ENCODE measurements at places on chromosomes 1 and 21.

GRCh38 chr1:48051466-48052126, 54.4 kb upstream of the TRABD2B start:
- DNase-seq = no peak

DNA sequence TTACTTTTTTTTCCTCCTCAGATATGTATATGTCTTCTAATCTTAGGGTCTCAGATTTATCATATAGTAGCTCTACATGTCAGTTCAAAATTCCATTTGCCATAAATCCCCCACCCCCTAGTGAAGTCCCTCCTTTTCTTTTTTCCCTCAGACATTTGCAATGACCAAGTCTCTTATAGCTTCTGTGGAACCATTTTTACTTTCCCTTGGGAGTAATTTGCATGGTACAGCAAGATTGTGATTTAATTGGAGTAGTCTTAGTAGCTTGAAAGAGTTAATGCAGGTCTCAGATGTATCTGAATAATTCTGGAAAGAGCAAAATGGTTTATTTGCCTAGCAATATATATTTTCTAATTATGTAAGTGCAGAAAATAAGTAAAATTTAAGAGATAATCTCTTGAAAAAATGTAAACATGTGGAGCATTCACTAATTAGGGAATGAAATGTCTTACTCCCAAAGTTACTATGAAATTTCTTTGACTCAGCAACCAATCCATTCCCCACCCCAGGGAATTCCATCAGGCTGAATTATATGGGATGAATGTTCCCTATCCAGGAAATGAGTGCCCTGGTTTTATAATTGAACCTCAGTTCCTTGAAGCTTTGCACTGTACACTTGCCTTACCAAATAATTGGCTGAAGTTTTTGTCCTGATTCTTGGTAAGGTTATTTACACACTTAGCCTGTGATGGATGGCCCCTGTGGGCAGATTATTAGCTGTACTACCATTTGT, 267.0 kb downstream of the DNM3 start:
- DNase-seq = no peak

GRCh38 chr1:110774398-110774797, 98.5 kb upstream of the CD53 start:
- no peak for DNase-seq

DNA sequence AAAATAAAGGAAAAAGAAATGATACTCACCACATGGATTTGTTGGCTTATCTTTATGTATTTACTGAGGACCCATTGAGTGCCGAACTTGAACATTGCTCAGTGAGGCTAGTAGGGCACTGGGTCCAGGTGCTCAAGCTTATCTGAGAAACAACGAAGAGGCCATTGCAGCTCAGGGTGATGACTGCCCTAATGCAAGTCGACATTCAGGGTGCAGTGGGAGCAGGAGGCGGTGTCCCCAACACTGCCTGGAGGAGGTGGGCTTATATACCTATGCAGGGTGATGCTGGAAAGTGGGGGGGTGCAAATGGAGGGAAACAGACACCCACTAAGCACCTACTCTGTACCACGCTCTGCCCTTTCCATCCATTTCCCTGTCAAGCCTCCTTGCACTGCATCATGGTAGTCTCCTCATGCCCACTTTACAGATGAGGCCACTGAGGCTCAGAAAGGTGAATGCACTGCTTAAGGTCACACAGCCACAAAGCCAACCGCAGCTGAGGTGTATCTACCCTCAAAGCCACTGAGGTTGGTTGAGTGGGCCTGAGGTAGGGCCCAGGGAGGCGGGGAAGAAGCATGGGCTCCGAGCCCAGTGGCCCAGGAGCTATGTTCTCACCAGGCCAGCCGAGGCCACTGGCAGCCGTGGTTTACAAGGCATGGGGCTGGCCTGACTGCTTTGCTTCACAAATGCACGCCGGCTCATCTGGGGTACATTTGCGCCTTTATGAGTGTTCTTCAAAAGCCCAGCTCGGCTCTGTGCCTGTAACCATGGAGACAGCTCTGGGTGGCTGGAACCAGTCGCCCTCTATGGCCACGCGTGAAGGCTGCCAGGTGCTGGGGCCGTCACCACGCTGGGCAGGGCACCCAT, 103.8 kb downstream of the EPHB2 start:
- DNase-seq = peak; percentile 71

DNA sequence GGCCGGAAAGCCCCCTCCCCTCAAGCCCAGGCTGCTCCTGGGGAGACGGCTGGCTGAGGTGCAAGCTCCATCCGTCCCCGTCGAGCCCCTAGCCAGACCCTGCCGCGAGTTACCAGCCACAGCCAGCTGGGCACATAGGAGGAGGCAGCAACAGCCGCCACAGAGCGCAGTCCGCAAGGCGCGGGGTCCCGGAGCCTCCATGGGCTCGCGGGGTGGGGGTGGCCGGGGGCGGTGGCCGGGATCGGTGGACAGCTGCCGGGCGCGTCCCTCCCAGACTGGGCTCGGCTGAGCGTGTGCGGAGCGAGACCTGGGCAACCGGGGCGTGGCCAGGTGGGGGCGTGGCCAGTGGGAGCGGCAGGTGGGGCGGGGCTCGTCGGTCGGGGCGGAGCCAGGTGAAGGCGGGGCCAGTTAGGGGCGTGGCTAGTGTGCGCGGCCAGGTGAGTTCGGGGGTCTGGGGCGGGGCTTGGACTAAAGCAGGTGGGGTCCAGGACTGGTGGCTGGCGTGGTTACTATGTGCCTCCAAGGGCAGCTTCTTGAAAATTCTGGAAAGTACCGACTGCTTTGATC, at the start of gene CD164L2:
TSS of gene CD164L2 (minus strand) at position 295 of the 567 bp plus-strand sequence. CDS start at position 201, 94 bp downstream.
- DNase-seq = no peak

DNA sequence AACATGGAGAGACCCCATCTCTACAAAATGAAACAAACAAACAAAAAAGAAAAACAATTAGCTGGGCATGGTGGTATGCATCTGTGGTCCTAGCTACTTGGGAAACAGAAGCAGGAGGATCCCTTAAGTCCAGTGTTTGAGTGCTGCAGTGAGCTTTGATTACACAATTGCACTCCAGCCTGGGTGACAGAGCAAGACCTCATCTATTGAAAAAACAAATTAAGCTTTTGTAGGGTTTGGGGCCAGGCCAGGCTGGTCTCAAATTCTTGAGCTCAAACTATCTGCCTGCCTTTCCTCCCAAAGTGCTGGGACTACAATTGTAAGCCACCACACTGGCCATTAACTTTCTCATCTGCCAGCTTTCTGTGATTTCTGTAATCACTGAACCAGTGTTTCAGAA, 27.2 kb downstream of the NIPAL3 start:
- DNase-seq = no peak

GRCh38 chr1:111653709-111654108, 34.1 kb downstream of the RAP1A start:
- DNase-seq = no peak

DNA sequence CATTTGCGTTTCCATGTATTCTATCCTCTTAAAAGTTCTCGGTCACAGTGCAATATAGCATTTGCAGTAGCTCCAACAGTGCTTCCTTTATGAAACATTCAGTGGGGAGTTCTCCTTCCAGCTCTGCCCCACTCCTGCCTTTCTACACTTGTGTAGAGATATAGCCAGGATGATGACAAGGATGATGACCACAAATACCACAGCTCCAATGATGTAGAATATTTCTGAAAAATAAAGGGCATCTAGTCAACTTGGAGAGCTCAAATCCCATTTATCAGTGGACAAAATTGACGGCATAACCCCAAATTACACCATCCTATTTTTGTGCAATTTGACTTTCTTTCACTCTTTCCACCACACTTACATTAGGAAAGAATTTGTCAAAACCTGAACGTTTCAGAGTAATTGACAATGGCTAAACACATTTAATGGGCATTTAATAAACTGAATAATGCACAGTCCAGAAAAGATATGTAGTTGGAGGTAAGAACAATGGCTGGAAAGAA, 11.1 kb downstream of the F3 start:
- no peak for DNase-seq

GRCh38 chr21:41168391-41169257, 664 bp downstream of the BACE2 start:
- DNase-seq = peak; percentile 35

DNA sequence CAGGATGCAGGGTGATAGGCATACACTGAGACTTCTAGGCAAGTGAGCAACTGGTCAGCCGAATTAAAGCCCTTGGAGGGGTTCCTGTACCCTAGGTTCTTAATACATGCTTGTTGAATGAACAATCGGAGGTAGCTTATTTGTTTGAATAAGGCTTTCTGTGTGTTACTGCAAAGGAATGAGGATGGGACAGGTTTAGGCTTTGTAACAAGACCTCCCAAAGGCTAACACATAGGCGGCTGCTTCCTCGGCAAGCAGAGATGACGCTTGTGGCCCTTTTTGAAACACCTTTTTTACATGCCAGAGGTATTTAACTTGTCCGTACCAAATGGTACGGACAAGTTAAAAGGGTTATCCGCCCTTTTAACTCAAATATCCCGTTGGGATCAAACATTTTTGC, 511.6 kb downstream of the KIF26B start:
- no peak for DNase-seq

- DNase-seq = no peak
Observed at GRCh38 chr1:228748431-228748830, 13.2 kb downstream of the RHOU start.

DNA sequence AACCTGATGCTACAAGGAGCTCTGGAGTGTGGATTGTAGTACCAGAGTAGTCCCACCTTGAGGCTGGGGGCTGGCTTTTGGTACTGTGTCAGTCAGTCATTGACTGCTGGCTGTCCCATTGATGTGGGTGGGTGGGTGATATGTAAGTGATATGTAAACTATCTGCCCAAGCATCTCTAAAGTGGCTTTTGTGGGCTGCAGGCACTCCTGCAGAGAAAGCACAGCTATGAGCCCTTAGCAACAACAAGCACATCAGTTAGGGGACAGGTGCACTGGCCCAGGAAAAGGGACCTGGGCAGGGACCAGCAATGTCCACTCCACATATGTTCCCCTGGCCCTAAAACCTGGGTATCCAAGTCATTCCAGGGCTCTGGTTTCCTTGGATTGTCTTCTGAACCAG, 109.9 kb downstream of the TAS1R2 start:
- no peak for DNase-seq

- DNase-seq = no peak
Observed at GRCh38 chr21:31257265-31257664, 86.8 kb downstream of the TIAM1 start.

- DNase-seq = no peak
Observed at GRCh38 chr1:246179401-246179800, 327.7 kb downstream of the SMYD3 start.

GRCh38 chr1:221644145-221644448, 97.8 kb downstream of the DUSP10 start:
- no peak for DNase-seq

- DNase-seq = no peak
Observed at GRCh38 chr1:160465123-160465522, 57.9 kb downstream of the SLAMF6 start.

GRCh38 chr1:65425697-65426096, 5.2 kb downstream of the LEPR start:
- no peak for DNase-seq

- no peak for DNase-seq
Observed at GRCh38 chr1:55378582-55378981, 163.4 kb upstream of the USP24 start.

DNA sequence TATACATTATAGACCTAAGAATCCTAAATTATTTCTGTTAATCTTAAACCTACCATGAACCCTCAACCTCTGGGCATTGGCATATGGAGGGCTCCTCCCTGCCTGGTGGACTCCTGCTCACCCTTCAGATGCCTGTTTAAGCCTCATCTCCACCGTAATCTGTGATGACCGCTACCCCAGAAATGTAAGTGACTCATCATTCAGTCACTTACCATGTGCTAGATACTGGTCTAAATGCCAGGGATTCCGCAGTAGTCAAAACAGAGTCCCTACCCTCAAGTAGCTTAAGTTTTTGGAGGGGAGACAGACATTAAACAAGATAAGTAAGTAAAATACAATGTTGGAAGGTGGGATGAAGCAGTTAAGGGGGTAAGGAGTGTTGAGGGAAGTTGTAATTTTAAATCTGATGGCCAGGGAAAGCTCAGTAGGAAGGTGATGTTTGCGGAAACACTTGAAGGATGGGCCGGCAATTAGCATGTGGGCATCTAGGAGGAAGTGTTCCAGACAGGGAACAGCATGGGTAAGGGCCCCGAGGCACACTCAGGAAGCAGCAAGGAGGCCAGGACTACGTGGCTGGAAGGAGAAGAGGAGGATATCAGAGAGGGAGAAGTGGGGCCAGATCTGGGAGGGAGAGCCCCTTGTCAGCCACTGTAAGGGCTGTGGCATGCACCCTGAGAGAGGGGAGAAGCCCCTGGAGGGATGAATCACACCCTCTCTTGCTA, 141.7 kb upstream of the HOOK1 start:
- DNase-seq = no peak

DNA sequence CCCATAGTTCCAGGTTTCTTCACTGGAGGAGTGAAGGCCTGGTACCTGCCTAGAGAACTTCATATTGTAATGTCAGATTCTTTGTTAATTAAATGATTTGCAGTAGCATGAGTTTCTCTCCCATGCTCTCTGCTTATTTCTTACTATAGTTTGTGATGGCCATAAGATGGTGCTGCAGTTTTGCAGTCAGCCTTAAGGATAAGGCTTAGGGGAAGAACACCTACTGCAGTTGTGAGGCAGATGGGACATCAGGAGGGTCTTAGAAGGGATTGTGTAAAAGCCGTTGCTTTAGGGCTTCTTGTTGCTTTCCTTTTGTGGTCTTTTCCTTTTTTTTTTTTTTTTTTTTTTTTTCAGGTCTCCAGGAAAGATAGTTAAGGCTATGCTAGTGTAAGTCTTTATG, 61.8 kb downstream of the MACF1 start:
- DNase-seq = no peak

DNA sequence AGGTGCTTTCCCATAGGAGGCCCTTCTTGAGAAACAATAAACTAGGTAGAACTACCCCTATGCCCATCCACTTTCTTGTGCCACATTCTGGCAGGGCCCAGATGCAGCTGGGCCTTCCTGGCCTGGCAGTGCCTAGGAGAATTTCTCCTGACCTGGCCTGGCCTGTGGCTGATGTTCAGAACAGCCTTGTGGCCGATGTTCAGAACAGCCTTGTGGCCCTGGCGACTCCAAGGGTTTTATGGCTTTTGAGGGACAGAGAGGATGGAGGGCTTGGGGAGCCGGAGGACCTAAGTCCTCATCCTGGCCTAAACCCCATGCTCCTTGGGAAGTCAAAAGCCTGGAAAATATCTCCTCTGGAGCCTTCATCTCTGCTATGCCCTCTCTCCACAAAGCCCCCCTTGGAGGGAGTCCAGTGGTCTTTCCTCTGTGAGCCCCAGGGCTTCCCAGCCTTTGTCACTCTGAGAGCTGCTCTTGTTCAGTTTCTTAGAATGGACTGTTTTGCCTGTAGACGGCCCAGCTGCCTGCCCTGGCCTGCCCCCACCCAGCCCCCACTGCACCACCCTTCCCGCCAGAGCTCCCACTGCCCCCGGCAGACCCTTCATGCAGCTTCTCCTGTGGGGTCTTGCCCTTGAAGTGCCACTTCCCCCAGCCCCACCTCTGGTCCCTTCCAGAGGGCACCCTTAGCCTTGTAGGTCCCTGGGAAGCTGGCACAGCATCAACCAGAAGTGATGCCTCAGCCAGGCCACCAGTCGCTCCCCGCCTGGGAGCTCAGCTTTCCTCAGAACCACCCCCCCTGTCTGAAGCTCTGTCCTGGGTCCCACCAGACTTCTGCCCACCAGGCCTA, 7.0 kb downstream of the GPR37L1 start:
- no peak for DNase-seq

- no peak for DNase-seq
Observed at GRCh38 chr21:45021428-45022347, 52.7 kb upstream of the ADARB1 start.

GRCh38 chr1:19618428-19618827, 25.7 kb upstream of the NBL1 start:
- no peak for DNase-seq

GRCh38 chr1:228697207-228698016, 37.9 kb upstream of the RHOU start:
- DNase-seq = peak; percentile 1
